Hair follicle dermal papilla cell (primary cell): ENCODE measurements at places on chromosomes 7 and 10. TPM values are rescaled to one million over a fixed set of nuclear protein-coding genes. Genes with fewer than 3 reads are reported as not detected.

GPER1 gene
- 4.2 and 6.0 TPM in 2 replicates for total RNA-seq

HYAL4 gene
- total RNA-seq, result not detected in 2 replicates

RADIL gene
- 0.81 and 2.3 TPM in 2 replicates for total RNA-seq

CYP3A4 gene
- total RNA-seq, result not detected in 2 replicates

CLRN3 gene
- not detected in 2 replicates for total RNA-seq

GPR26 gene
- total RNA-seq, result not detected in 2 replicates

TWIST1 gene
- 302 and 322 TPM in 2 replicates for total RNA-seq

PAPOLB gene
- under 0.01 and 0.16 TPM in 2 replicates for total RNA-seq

FAM25C gene
- total RNA-seq, result not detected in 2 replicates

SEMA3C gene
- 272 and 311 TPM in 2 replicates for total RNA-seq
